ENCODE measurements at places on chromosomes 7 and 10.

DNA sequence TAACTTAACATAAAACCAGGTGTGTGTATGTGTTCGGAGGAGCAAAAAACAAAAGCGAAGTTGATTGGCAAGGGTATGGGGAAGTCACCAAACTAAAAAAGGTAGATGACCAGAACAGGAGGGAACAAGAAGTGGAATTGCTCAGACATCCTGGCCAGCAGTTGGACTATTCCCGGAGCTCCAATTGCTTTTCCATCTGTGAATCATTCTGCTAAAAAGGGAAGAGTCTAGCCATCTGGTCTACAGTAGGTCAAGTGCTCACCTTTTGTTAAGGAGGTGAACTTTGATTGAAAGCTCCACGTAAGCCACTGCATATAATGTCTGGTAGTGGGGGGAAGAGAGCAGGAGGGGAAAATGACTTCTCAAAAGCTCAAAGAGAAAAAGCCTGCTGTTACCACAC lies 50.0 kb upstream of the BET1 start:
- no peak for DNase-seq

DNA sequence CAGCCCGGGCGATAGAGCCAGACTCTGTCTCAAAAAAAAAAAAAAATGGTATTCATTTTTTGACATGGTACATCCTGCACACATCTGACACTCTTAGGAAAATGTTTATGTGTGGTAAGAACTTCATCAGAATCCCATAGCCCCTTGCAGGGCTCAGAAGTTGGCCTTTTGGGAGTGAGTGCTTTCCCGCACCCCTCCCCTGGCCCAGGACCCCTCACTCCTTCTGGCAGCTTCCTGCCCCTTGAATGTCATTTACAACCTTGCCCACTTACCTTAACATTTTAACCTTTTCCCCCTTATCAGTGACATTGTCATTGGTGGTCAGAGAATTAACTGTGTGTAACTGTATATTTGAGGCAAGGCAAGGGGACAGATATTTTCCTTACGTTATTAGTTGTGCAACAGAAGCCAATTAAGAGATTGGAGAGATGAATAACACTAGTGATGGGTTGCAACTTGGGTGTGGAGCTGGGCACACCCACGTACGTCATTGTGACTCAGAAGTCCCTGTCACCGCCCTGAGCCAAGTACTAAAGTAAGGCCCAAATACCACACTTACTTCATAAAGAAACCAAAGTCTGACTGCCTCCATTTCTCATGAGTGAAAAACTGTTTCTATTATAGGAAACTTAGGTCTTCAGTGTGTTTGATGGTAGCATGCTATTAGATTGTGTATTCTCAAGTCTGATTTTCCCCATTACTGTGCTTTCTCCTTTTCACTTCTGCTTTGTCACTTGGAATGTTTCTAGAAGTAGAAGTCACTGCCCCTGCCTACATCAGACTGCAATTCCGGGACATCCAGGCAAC lies 31.6 kb downstream of the OGDH start:
- DNase-seq: peak; percentile 78

- DNase-seq: peak; percentile 72
Observed at GRCh38 chr7:140230861-140231770, 54.3 kb upstream of the KDM7A start.

DNA sequence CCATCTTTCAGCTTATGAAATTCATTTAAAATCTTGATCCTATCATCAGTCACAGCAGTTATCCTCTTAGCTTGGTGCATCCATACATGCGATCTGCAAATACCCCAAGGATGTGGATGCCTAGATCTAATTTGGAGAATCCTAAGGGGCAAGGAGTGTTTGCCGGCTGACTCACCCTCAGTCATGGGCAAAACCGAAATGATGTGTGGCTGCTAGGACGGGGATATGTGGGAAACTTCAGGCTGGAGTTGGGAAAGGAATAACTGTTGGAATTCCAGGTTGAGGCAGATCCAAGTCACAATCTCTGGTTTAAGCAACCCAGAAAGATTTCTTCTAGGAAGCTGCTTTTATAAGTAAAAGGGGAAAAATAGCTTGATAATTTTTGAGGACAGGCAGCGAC lies 19.7 kb upstream of the GOT1 start:
- no peak for DNase-seq

- DNase-seq: peak; percentile 88
Observed at GRCh38 chr7:44638611-44639557, 32.5 kb downstream of the OGDH start.

GRCh38 chr10:129131457-129132132 lies 335.4 kb upstream of the MGMT start:
- DNase-seq: no peak

DNA sequence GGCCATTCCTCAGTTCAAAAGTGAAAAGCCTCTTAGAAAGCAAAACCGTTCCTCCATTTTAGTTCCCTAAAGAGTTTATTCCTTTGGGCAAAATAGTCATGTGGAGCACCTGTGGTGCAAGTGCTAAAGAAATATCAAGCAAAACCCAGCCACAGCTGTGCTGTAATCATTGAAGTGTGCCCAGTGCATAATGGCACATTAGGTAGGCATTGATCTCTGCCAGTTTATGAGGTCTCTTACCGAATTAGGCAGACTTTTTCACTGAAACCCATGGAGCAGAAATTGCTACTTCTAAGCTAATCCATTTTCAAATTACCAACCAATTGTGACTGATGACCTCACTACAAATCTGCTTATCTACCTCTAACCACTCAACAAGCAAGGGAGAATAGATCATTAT lies 97.2 kb upstream of the SEMA3A start:
- DNase-seq: no peak

- DNase-seq: no peak
Observed at GRCh38 chr10:71978476-71978875, 14.3 kb downstream of the CHST3 start.

DNA sequence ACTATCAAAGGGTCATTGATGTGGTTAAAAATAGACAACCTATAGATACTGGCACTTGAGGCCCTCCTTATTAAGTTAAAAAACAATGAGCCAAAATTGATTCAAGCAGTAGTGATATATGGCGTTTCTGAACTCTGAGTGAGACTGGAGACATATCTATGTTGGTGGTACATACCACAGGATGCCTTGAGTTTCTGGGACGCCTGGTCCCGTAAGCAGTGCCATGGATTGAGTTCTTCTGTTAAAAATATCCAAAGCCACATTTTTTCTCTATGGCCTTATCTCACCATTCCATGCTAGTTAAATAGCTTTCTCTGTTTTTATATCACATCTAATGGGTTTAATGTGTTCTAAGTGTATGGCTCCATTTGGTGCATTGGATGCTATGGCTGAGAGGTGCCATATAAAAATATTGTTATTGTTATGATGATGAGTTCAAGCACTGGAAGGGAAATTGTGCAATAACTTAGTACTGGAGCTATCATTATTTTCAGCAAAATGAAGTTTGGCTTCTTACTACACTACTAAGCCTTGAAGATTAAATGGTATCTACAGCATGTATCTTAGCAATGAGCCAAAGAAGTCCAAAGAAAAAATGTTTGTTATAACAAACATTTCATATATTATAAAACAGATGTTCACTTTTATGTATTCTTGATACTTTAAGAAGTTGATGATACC lies 713.9 kb downstream of the SUGCT start:
- DNase-seq: peak; percentile 6

- DNase-seq: no peak
Observed at GRCh38 chr7:30986738-30987137, 23.0 kb downstream of the GHRHR start.

- DNase-seq: no peak
Observed at GRCh38 chr10:2469802-2470201, 597.5 kb upstream of the PFKP start.

- no peak for DNase-seq
Observed at GRCh38 chr10:103789771-103790201, 65.6 kb downstream of the SH3PXD2A start.

DNA sequence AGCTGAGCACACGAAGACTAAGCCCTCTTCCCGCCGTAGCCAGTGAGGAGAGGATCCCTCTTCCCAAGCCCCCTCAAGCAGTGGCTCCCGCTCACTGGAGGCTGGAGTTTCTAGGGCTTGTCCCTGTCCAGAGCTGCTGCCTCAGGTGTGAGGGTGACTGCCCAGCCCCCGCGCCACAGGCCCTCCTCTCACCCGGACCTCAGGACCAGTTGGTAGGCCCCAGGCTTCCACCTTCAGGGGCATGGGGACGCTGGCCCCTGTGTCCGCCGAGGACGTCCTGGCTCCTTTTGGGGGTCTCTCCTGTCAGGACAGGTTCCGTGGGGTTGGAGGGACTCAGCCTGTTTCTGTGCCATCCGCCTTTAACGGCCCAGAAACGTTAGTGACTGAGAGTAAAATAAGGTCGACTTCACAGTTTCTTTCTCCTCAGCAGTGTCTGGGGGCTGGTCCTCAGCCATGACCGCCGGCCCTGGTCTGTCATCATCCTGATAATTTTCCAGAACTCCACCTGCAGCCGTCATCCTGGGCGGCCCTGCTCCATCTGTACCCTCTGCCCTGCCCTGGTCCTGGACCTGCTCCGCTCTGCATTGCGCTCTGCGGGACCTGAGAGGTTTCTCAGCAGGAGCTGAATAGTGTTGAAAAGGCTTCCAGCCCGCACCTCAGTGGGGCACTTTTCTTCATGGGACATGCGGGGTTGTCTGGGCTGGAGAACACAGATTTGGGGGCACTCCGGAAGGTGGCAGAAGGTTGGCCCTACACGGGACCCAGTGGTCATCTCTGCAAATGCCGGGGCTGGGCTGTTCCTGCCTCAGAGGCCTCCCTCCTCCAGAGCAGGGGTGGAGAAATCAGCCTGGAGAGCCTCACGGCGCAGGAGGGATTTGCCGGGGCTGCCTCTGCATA lies 36.0 kb upstream of the FAM20C start:
- DNase-seq: no peak

- DNase-seq: no peak
Observed at GRCh38 chr7:99072126-99072525, 71.8 kb downstream of the SMURF1 start.

- DNase-seq: no peak
Observed at GRCh38 chr7:44978511-44979366, at the start of gene MYO1G. Gene MYO1G (minus strand): TSS chr7:44979015. CDS start chr7:44978961, 54 bp downstream.

DNA sequence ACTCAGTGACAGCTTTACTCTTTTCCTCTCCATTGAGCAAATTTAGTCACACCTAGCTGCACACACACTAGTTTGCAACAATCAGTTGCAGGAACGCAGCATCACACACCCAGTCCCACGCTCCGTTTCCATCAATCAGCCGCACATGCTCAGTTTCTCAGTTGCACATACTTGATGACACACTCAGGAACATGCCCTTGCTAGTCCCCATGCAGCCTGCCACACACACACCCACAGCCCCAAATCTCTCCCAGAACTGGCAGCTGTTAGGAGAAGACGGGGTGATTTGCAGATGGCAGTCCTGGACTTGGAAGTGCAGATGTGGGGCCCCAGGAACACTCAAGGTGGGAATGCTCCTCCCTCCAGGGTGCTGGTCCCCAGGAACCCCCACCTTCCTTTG lies 7.7 kb downstream of the LBX1 start:
- DNase-seq: no peak

DNA sequence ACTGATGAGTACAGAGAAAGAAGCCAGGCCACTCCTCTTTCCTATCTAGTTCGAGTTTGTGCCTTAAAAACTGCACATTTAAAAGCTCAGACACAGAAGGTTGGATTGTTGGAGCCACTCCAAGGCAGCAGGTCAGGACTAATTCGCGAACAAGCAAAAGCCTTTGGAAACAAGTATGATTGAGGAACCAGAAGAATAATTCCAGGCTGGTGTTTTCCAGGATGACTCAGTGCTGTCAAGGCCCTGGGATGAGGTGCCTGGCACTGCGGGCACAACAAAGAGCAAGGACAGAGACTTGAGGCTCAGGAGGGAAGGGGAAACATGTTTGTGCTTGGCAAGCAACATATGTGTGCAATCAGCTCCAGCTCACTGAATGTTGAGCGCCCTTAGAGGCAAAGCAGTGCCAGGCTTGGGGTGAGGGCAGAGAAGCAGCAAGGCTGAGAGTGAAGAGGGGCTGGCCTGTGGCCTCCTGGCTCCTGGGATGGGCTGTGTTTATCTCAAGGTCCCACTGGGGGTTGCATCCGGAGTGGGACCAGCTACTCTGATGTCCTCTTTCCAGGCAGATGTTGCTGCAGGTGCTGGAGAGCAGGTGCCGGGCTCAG lies 44.1 kb downstream of the VSTM4 start:
- DNase-seq: no peak

- DNase-seq: no peak
Observed at GRCh38 chr7:81752318-81752714, 17.5 kb downstream of the HGF start.

DNA sequence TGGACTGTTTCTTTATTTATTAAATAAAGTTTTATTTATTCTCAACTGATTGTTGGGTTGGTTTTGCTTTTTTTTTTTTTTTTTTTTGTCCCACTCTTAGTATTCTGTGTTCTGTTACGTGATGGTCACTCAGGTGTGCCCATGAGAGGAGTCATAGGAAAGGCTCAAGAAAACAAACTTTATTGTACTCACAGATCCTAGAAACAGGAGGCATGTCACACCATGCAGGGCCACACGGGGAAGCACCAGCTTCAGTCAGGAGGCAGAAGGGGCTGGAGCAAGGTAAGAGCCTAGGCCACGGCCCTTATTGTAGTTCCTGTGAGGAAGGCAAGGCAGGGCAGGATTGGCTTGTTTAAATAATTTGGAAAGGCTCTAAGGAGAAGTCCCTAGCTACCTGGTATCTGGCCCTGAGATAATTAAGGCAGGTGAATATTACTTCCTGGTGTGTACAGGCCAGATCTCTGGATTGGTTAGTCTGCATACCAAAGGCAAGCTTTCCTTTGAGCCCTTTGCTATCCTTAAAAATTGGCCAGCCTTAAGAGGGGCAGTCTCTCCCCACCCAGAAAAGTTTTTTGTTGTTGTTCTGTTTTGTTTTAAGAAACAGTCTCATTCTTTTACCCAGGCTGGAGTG lies 8.3 kb downstream of the ATOH7 start:
- DNase-seq: no peak

- no peak for DNase-seq
Observed at GRCh38 chr10:52999258-52999657, 226.7 kb upstream of the MBL2 start.
